ENCODE measurements at places on chromosomes 2 and 18. TPM values are rescaled to one million over a fixed set of nuclear protein-coding genes. Genes with fewer than 3 reads are reported as not detected.
A peak's percentile ranks its signal among the peaks of the same experiment; 100 is the strongest.

Gene C2orf72
- 0.09 TPM for total RNA-seq

- no peaks in the 10 kb centered on the region for H3K36me3 ChIP-seq
- H3K4me1 ChIP-seq, result peaks cover under 1% of the 10 kb centered on the region
- peak overlapping the region; percentile 62 for H3K4me3 ChIP-seq
- peak overlapping the region; percentile 93 for H3K27ac ChIP-seq
- no peaks in the 10 kb centered on the region for H3K27me3 ChIP-seq
These were observed 123.9 kb upstream of the SLC1A4 start for GRCh38 chr2:64865073-64865830.

Gene DSC1
- total RNA-seq, result 2.7 TPM

Gene GMCL1
- 4.9 TPM for total RNA-seq

DNA sequence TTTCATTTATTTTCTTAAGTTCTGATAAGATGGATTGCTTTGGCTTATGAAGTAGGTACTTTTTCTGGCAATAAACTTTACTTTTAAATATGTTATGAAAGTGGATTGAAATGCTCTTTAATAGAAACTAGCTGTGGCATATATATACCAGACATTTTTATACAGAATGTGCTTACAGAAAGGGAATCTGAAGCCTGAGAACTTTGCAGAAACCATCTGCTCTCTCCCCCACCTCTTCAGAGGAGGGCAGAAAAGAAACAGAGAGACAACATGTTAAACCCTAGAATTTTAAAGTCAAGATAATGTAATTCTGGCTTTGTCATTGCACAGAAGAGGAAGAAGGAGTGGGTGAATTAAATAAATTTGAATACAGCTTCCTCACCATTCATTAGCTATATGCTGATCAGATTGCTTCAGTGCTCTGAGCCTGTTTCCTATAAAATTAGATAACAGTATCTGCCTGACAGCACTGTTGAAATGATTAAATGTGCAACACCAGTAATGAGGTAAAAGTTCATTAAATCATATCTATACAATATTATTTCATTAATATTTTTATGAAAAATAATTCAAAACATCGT lies 247.3 kb downstream of the CNTNAP5 start:
- no peaks in the 10 kb centered on the region for H3K27me3 ChIP-seq
- no peak overlapping the region for H3K27ac ChIP-seq
- peaks cover 9% of the 10 kb centered on the region for H3K4me1 ChIP-seq
- H3K36me3 ChIP-seq, result no peaks in the 10 kb centered on the region
- H3K4me3 ChIP-seq, result no peak overlapping the region
- DNase-seq, result no peak

DNA sequence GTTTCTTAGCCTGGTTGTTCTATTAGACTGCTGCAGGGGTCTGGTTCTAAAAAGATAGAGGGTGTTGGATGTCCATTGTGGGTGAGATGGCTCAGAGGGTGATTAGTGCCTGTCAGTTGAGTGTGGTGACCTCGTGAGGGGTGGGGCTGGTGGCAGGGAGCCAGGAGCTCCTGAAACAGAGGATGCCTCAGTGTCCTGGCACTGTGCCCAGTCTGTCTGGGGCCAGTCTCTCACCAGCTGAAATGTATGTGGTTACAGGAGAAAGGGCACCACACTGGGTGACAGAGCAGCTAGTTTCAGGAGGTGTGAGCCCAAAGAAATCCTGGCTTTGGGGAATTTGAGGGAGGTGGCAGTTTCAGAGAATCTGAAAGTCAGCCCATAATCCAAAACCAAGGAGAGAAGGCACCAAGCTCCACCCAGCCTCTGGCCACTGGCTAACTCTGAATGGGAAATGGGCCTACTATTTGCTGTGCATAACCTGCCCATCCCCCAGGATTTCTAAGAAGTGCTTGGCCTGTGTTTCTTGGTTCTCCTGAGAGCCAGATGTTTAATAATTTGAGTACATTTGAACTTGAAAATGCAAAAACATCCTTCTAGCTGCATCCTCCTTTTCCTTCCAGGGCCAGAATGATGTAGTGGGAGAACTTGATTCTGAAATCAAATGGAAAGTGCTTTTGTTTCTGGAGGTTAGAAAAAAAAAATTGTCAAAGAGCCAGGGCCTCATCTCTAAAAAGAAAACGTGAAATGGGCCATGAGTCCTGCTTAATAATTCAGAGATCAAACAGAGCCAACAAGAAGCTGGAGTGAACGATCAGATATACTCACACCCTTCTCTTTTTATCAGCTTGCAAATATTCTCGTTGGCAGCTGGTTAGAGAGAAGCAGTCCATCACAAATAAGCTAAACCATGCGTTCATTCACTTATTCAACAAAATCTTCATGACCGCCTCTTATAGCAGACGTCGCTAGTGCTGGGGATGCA lies 92.3 kb downstream of the B3GNT2 start:
- H3K27ac ChIP-seq, result peak overlapping the region; percentile 25
- H3K36me3 ChIP-seq, result no peaks in the 10 kb centered on the region
- peaks cover 40% of the 10 kb centered on the region for H3K4me1 ChIP-seq
- DNase-seq, result peak; percentile 70
- H3K27me3 ChIP-seq, result no peaks in the 10 kb centered on the region
- H3K4me3 ChIP-seq, result no peak overlapping the region

Gene NT5DC4
- total RNA-seq, result not detected

Gene INHBB
- total RNA-seq, result 6.6 TPM

- no peaks in the 10 kb centered on the region for H3K4me1 ChIP-seq
- H3K4me3 ChIP-seq, result no peak overlapping the region
- H3K27ac ChIP-seq, result no peak overlapping the region
- H3K27me3 ChIP-seq, result no peaks in the 10 kb centered on the region
- no peak for DNase-seq
These were observed 93.3 kb upstream of the NT5C1B start for GRCh38 chr2:18682681-18683080.

Gene PARD6G
- 2.4 TPM for total RNA-seq
